Activated naive CD8-positive, alpha-beta T cell treated with anti-CD3 and anti-CD28 coated beads for 36 hours (primary cell): ENCODE measurements at places on chromosomes 7 and 10.

DNA sequence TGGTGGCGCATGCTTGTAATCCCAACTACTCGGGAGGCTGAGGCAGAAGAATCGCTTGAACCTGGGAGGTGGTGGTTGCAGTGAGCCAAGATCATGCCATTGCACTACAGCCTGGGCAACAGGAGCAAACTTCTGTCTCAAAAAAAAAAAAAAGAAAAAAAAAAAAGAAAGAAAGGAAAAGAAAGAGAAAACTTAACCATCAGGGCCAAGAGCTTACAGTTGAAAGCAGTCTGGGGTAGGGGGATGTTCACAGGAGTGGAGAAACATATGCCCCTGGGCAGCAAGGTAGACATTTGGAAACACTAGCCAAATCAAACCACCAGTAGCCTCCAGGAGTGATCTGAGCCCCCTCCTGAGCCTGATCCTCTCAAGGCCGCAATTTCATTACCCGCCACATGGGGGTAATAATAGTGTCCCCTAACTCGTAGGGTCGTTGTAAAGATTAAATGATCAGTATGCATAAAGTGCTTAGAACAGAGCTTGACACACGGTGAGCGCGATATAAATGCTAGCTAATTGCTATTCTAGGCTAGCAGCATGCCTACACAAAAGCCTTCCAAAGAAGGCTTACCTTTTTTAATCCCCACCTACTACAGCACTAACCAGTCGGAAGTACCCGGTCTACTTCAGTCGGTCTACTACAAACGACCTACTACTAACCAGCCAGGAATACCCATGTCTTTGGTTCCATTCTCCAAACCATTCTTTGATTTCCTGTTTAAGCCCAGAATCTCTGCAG, 274.3 kb upstream of the NEBL start:
- no peak for DNase-seq

DNA sequence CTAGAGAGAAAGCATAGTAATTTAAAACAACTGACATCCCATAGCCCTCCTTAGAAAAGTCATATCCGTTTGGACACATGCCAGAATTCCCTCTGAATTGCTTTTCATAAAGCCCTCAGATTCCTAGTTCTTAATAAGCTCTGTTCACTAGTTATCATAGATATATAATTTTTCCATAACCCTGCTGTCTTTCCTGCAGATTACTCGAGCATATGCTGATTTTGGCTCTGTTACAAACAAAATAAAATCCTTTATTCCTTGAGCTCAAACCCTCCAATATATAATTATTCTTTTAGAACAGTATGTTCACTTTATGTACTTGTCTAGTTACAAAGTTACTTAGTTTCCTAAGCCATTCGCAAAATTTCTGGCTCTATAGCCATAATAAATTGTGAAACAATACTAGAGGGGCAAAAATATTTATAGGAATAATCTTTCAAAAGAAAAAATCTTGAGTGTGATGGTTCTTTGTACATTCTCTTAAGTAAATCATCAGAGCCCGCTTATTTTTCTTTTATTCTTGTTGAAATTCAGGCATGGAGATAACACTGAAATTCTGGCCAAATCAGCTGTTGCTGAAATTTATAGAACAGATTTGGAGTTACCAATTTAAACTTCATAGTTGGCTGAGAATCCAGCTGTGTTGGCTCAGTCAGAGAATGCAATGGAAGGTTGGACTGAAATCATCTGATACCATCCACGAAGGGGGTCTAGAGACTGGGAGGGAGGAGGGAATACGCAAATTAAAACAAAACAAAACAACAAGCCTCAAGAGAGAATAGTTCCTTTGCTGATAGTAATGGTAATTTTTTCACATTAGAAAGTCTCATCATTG, 146.1 kb upstream of the TMEM196 start:
- DNase-seq, result no peak

DNA sequence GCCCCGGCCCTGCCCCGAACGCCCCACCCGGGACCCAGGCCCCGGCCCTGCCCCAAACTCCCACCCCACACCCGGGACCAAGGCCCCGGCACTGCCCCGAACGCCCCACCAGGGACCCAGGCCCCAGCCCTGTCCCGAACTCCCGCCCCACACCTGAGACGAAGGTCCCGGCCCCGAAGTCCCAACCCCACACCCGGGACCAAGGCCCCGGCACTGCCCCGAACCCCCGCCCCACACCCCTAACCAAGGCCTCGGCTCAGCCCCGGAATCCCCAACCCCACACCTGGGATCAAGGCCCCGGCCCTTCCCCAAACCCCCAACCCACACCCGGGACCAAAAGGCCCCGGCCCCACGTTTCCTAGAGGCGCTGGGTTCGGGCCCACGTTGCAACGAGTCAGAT, 1.1 kb upstream of the LARP4B start:
- no peak for DNase-seq

GRCh38 chr10:97135464-97135863, 50.3 kb downstream of the SLIT1 start:
- no peak for DNase-seq

- DNase-seq, result no peak
Measured at GRCh38 chr7:3175285-3175902, 125.7 kb upstream of the SDK1 start.

GRCh38 chr10:121195524-121195910, 344.4 kb downstream of the WDR11 start:
- no peak for DNase-seq

- no peak for DNase-seq
Measured at GRCh38 chr7:40192036-40192435, 57.2 kb downstream of the SUGCT start.

DNA sequence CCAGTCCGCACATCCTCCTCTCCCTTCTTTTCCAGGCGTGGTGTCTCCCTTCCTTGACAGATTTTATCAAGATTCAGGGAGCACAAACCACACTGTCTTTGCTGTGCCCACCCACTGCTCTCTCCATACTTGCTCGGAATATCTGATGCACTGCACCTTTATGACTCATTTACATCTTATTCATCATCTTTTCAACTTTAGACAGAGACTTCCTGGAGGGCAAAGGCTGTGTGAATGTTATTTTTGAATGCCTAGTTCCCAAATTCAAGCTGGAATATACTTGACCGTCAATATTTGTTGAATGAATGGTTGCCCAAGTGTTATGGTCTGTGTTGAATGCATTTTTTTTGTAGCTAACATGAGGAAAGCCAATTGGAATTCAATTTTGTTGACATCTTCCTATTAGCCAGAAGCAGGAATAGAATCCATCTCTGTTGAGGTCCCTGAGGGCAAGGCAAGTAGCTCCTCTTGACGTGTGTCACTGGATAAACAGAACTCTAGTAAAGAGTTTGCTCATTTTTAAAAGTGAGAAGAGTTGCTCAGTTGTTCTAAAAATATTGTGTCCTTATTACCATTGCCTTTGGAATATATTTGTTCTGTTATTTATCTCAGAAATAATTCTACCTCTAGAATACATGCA, 95.0 kb downstream of the KLF6 start:
- no peak for DNase-seq

- no peak for DNase-seq
Measured at GRCh38 chr7:155066417-155066950, 3.6 kb upstream of the HTR5A start.

DNA sequence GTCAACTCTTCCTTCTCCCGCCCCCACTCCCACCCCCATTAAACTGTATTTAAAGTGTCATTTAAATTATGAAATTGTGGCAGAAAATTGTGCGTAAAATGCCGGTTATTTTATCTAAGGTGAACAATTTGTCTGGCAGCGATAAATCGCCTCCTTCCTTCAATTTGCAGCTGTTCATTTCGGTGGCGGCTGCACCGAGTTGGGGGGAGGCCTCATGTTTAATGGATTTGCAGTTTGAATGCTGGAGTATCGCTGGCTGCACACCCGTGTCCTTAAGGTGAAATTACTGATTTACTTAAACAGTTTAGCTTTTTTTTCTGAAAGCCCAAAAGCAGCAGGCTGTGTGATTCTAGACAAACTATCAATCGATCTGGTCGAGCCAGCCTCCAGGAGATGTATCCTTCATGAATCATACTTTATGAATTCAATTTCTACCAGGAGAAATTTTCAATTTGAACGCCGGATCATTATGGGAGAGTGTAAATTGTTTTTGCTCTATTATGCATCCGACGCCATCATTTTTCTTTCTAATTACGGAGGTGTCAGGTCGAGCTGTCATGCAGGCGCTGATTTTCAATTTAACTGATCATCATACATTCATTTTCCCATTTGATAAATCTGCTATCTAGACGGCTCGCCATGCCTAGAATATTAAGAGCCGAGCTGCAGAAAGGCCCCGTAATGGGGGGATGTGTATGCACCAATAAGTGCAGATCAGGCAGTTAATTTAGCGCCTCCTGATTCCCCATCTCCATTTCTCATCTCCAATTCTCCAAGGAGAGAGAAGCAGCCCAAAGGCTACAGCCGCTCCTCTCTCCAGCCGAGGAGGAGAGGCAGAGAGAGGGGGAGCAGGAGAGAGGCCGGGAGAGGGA, 6.5 kb downstream of the UNCX start:
- DNase-seq, result no peak
